ENCODE measurements at places on chromosomes 6 and 20. TPM values are rescaled to one million over a fixed set of nuclear protein-coding genes. Genes with fewer than 3 reads are reported as not detected.

DNA sequence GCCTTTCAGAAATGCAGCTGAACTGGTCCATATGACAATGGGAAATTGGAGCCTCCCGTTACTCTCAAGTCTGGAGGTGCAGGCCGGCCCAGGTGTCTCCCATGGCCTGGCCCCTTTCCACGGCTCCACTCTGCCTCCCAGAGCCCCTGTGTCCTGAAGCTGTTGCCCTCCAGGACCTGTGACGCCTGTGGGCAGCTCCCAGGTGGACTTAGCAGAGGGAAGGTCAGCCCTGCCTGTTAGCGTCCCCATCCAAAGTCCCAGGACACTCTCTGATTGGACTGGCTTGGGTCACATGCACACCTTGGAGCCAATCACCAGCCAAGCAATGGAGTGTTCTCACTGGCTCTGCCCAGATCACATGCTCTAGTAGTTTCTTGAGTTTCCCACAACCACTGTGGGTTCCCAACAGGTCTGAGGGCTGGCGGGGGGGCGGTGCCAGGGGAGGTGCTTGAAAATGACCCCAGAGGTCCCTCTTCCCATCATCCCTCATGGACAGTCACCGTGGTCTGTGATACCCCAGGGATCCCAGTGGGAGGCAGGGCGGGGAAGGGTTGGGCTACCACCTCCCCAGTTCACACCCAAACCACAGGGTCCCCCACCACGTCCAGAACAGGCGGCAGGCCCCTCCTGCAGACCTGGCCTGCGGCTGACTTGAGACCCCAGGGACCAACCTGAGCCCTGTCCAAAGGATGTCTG is 135.6 kb downstream of the TAF4 start:
- DNase-seq = no peak

DNA sequence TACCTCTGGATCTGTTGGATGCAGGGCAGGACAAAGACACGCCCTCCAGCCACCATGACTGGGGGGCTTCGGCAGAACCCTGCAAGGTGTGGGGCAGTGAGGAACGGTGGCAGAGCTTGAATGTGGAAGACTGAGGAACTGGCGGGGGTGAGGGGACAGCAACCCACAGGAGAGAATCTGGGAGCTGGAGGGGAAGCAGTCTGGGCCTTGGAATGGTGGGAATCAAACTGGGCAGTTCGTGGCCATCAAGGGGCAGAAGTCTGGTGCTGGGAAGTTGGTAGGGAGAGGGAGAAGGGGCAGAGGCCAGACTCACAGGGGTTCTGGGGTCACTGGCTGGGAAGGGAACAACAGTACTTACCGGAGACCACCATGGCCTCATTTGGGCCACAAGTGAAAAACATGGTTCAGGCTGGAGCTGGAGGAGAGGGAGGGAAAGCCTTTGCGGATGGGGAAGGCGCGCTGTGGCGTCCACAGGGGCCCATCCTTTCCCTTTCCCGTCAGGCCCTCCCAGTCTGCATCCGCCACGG is 635 bp downstream of the FLOT1 start:
- no peak for DNase-seq

DNA sequence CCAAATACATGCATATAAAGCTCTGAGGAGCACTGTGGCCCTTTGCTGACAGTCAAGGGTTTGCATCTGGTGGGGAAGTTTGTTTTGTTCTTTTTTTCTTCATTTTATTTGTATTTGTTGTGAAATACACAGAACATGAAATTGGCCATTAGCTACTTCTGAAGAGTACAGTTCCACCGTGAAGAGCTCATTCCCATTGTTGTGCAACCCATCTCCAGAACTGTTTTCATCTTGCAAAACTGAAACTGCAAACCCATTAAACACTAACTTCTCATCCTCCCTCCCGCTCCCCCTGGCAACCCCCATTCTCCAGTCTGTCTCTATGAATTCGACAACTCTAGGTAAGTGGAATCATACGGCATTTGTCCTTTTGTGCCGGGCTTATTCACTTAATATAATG is 231.3 kb downstream of the TFAP2C start:
- no peak for DNase-seq

DNA sequence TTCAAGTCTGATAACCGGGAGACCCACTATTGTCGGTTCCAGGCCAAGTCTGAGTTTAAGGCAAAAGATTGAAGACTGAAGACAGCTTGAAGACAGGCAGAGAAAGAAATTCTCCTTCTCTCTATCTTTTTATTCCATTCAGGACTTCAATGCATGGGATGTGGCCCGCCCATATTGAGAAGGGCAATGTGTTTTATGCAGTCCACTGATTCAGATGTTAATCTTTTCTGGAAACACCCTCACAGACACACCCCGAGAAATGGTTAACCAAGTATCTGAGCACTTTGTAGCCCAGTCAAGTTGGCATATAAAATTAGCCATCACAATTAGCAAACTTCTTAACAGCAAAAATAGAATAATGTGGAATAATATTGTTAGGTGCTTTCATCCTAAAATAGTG is 75.5 kb upstream of the FABP7 start:
- peak; percentile 59 for DNase-seq

Gene GRM1
- total RNA-seq = not detected

Gene RRAGD
- 4.2 TPM for total RNA-seq

Gene CTNNBL1
- total RNA-seq = 29.4 TPM

Gene PRND
- not detected for total RNA-seq

Gene HRH3
- not detected for total RNA-seq

Gene RPS6KA2
- 34.9 TPM for total RNA-seq

Gene CD40
- 89.6 TPM for total RNA-seq
